ENCODE measurements at places on chromosomes 16 and 17.

DNA sequence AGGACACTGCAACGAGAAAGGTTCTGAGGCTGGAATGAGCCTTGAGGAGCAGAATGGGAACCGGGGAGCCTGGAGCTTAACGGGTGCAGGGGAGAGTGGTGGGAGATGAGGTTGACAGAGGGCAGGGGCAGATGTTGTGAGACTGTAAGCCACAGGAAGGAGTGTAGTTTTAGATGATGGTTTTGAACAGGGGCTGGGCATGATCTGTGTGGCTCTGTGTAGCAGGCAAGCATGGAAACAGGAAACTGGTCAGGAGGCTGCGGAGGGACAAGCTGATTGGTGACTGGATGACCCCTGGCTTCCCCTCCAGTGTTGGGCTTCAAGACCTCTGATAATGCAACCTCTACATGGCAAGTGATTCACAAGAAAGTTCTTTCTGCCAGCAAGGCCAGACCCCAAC lies 1.4 kb upstream of the CNGB1 start:
- DNase-seq, result no peak

GRCh38 chr17:50022463-50023130 lies 27.6 kb upstream of the DLX3 start:
- DNase-seq, result no peak

DNA sequence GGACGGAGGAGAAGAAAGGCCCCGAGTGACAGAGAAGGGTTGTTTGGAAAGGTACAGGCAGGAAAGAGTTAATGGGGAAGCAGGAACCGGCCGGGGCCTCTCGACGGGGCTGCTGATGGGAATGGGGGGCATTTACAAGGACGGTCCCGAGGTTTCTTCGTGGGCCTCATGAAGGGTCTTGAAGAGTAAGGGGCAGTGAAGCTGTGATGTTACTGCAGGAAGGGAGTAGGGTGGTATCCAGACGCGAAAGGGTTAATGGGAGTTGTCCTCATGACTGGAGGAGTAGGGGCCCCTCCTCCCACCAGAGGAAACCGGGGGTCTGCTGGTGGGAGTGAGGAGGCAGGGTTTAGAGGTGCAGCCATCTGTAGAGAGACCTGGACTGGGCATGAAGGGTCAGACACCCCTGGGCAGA lies 481 bp downstream of the PDK2 start:
- peak; percentile 41 for DNase-seq

DNA sequence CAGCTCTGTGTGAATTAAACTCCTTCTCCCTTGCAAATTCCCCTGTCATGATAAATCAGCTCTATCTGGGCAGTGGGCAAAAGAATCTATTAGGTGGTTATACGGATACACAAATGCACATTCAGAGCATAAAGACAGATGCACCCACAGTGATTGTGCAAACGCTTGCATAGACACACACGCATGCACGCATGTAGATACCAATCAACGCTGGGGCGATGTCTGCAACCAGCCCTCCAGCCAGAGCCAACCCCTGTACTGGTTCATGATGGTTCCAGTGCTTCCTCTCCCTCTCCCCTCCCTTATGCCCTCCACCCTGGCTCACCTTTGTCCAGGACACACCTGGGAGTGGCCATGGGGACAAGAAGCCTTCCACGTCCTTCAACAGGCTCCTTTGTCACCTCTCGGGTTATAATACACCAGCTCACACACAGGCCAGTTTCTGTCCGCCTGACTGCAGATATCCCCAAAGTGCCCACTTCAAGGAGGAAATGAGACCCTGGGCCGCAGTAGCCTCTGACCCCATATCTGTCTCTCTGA lies 33.1 kb upstream of the SNN start:
- DNase-seq, result no peak

DNA sequence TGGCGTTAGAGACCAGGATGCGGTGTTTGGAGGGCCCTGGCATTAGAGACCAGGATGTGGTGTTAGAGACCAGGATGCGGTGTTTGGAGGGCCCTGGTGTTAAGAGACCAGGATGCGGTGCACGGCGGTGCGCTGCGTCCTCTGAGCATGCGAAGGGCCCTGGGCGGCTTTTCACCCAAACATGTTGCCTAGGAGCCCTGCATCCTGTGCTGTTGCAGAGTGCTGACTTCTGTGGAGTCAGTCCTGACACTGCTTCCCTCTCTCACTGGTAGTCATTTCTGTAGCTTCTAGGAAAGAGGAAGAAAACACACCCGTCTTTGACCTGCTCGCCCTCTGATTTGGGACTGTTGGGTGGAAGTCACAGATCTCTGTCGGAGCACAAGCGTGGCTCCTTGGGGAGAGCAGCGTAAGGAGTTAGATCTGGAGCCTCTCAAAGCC lies 141.2 kb downstream of the LAT start:
- DNase-seq, result no peak

DNA sequence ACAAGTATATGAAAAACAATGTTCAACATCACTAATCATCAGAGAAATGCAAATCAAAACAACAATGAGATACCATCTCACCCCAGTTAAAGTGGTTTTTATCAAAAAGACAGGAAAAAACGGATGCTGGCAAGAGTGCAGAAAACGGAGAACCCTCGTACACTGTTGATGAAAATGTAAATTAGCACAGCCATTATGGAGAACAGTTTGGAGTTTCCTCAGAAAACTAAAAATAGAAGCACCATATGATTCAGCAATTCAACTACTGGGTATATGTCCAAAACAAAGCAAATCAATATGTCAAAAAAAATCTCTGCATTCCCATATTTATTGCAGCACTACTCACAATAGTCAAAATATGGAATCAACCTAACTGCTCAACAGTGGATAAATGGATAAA lies 50.1 kb upstream of the CES5A start:
- DNase-seq, result no peak

DNA sequence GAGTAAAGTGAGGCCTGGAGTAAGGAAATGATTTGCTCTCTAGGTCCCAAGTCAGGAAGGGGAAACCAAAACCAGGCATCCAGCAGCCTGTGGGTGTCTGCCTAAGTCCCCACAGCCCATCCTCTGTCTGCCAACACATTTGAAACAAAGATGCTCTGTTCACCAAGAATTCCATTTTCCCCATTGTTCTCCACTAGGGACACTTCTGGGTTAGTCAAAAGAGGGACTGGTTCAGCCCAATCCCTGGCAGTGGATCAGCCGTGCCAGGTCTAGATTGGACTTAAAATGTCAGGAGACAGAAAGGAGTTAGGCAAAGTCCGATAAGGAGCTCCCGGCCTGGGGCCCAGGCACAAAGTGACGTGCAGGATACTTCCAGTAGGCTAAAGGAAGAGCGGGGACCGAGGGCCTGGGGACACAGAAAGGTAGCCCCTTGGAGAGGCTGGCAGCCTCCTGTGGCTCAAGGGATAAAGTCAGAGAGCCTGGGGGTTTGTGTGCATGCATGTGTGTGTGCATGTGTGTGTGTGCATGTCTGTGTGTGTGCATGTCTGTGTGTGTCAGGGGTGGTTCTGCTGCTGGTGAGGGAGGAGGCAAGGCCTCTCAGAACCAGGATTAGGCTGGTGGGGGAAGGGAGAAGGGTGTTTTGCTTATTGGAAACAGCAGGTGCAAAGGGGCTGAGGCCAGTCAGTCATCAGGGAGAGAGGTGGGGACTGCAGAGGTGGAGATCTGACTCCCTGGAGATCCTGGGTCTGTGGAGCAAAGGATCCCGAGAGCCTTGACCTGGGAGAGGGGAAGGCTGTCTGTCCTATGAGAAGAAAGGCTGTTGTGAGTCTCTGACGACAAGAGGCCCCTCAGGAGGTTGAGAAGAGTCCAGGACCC lies 41.7 kb upstream of the IL34 start:
- no peak for DNase-seq

DNA sequence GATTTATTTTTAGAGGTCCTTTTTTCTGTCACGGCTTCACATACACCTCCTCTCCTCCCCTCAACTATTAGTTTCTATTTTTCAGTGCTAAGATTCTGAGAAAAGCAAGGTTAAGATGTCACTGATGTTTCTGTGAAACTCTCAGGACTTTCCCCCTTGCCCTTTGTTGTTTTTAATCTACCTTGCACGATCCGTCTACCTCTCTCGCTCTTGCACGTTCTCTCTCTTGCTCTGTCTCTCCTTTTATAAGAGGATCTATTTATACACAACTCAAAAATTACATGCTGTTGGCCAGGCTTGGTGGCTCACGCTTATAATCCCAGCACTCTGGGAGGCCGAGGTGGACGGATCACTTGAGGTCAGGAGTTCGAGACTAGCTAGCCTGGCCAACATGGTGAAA lies 43.6 kb downstream of the RPA1 start:
- peak; percentile 73 for DNase-seq

DNA sequence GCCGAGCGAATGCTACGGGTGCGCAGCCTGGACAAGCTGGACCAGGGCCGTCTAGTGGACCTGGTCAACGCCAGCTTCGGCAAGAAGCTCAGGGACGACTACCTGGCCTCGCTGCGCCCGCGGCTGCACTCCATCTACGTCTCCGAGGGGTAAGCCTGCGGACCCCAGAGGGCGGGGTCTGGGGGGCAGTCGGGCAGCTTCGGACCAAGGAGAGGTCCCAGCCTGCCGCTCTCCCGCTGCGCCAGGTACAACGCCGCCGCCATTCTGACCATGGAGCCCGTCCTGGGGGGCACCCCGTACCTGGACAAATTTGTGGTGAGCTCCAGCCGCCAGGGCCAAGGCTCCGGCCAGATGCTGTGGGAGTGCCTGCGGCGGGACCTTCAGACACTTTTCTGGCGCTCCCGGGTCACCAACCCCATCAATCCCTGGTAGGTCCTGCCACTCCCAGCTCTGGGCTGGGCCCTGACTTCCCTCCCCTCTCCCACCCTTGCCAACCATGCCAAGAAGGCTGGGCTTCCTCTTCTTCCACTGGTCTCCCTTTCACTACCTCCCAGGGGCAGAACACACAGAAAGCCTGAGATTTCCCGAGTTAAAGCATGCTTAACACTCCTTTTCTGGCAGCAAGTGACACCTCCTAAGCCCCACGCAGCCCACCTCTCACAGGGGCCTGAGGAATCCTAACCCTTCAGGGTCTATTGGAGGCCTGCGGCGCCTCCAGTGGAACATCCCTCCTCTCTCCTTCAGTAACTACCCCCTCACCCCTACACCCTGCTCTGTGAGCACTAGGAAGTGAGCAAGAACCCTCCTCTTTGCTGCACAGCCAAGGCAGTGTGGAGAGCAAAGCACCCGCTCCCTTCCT lies 3.2 kb downstream of the NAGS start:
- no peak for DNase-seq

- DNase-seq, result peak; percentile 10
Measured at GRCh38 chr17:31393749-31394146, 2.3 kb downstream of the RAB11FIP4 start.

- DNase-seq, result no peak
Measured at GRCh38 chr17:62727916-62728672, 80.0 kb downstream of the MARCHF10 start.

- no peak for DNase-seq
Measured at GRCh38 chr17:49000943-49001342, 3.8 kb downstream of the IGF2BP1 start.

- DNase-seq, result no peak
Measured at GRCh38 chr17:52606590-52606989, 448.1 kb upstream of the CA10 start.

DNA sequence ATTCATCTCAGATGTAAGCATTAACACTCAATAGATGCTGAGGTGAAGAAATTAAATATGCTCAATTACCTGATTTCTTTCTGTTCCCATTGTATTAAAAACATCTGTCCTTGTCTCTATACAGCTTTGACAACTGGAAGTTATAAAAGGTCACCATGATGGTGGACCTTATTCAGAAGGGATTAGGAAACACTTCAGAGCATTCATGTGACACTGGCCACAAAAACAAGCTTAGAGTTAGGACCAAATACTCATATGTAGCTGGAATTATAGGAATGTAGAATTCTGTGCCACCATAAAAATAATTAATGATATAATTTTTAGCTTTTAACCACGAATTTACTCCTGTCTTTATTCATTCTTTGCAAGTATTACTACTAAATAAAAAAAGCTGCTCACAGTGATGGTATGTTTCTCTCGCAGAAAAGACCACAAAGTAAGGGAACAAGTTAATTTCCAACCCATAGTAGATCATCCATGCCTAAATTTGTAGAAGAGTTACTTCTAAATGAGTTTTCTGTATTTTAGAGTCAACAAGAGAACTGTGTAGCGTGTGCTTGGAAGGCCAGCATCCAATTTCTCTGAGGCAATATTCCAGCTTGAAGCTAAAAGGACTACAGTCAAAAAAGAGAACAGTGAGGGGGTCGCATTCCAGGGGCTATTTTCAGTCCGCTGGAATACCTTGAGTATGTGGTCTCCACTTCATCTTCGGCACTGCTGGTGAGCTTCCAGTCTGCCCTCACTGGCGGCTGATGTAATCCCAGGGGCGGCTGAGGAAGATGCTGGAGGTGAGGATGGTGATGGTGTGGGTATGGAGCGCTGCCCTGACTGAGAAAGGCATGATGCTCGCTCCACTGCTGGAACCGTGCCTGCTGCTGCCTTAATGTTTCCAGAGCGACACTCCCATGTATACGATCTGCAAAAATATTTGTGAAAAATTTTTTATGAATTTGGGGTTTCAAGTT lies 63.7 kb downstream of the CACNG1 start:
- no peak for DNase-seq

DNA sequence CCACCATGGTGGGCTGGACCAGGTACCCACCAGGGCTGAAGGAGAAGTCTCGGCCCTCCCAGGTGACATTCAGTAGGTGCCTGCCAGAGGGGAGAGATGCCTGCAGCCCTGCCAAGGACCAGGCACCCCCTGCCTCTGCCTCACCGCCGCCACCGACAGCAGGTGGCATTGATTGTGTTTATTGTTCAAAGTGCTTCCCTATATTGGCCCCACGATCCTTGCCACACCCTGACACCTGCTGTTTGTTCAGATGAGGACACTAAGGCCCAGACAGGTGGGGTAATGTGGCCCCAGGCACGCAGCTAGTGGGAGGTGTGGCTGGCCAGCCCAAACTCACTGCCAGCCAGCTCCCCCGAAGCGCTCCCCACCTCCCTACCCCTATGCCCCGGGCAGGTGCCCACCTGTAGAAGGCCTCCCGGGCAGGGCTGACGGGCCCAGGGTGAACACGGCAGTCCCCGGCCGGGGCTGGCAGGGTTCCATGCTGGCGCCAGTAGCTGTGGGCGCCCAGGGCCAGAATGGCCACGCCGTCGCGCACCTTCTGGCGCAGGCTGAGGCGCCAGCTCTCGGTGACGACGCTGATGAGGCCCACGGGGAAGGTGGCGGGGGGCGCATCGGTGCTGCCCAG lies 8.0 kb downstream of the GRIN2C start:
- DNase-seq, result no peak
